ENCODE measurements at places on chromosomes 3 and 15.

- no peak for DNase-seq
Measured at GRCh38 chr15:75428152-75428551, 23.3 kb downstream of the SIN3A start.

- DNase-seq: no peak
Measured at GRCh38 chr3:68817243-68817642, 115.1 kb downstream of the TAFA4 start.

DNA sequence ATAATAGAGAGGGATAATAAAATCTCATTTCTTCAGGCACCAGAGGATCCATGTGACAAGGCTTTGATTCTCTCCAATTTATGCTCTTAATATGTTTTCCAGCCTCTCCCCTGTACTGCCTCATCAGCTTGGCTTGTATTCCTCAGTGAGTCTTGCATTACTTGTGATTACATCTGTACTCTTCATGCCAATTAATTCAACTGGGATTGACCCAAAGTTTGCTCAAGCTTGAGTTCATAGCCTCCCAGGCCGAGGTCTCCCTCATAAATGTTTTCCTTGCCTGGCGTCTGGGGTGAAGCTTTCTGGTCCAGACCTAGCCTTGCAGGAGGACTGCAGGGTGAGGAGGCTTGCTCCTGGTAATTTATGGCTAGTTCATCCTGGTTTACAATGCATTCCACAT lies 146.9 kb downstream of the CHST2 start:
- DNase-seq: no peak

DNA sequence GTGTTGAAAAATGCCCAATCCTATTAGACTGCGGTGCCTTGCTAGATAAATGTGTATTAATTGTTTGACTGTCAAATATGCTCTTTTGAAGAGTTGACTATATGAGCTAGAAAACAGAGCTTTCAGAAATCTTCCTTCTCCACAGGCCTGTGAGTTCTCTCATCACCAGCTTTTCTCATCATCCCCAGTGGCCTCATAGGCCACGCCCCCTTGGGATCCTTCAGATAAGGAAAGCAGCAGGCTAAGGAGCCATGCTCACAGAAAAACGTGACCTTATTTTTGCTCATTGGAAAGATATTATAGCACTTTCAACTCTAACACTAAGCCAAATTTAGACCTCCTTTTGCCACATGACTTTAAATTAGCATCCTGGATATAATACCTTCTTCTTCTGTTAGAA lies 514.4 kb upstream of the ARRDC4 start:
- DNase-seq: no peak

- no peak for DNase-seq
Measured at GRCh38 chr15:57122080-57122840, 203.8 kb downstream of the TCF12 start.

- DNase-seq: no peak
Measured at GRCh38 chr3:47496892-47497291, 16.6 kb downstream of the ELP6 start.

GRCh38 chr3:9097495-9097894 lies 134.2 kb upstream of the RAD18 start:
- DNase-seq: no peak

GRCh38 chr15:37054336-37054735 lies 46.0 kb downstream of the MEIS2 start:
- DNase-seq: no peak

GRCh38 chr3:183278479-183279088 lies 25.5 kb downstream of the B3GNT5 start:
- DNase-seq: no peak

DNA sequence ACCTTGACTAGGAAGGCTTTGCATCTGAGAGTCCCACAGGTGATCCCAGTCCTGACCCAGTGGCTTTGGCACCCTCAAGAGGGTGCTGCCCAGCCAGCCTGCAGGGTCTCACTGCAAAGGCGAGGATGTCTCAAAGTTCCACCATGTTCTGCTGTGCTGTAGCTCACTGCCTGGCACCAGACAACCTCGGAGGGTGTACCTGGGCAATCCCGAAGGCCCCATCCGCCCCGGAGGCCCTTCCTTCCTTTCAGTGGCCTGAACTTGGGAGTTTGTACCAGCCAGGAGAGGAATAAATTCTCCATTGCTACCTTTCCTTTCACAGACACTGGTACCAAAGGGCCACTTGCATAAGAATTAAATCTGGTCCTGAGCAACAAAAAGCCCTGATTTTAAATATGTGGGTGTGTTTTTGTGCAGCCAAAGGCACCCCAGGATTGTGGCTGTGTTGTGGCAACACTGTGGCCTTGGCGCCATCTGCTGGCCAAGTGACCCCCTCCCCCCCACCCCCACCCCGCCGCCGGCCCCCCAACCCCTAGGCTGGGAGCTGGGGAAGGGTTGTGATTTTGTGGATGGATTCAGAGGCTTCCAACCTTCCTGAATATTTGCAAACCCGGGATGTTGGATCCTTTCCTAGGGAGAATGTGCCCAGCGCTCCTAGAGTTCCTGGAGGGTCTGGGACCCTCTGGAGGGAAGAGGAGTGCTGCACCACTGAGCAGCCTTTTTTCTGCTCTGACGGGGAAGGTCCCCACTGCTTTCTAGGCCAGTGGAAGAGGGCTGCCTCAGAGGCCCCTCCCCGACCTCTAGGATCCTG lies 9.7 kb upstream of the PTPN23 start:
- DNase-seq: no peak

DNA sequence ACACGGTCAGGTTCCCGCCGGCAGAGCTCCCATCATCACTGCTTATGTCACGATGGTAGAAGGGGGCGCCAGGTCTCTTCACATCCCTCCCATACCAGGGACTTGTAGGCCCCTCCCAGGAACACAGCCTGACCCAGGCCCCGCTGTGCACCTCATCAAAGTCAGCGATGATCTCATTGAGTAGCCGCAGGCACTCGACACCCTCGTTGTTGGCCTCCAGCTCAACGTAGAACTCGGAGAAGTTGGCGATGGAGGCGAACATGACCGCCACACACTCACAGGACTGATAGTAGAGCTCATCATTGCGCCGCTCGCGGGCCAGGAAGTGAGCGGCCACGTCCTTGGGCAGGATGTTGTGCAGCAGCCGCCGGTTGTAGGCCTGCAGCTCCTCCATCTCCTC lies 89.2 kb downstream of the SEC22A start:
- no peak for DNase-seq

DNA sequence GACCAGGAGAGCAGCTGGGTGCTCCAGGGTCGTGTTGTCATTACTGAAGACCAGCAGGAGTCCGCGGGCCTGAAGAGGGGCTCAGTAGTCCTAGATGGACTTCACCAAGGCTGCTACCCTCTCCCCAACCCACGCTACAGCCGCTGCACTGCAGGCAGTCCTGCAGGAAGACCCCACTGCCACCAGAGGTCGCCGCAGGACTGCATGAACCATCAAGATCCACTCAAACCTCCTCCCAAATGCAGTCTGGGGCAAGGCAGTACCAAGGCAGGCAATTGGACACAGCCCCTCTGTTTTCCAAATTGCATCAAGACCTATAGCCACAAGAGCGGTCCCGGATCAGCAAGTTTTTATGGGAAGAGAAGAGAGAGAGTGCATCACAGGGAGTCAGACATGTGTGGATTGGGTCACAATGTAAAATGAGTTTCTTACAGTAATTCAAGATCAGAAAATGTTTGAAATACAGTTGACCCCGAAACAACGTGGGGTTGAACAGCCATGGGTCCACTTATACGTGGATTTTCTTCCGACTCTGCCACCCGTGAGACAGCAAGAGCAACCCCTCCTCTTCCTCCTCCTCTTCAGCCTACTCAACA lies 46.7 kb downstream of the DZIP1L start:
- peak; percentile 53 for DNase-seq

DNA sequence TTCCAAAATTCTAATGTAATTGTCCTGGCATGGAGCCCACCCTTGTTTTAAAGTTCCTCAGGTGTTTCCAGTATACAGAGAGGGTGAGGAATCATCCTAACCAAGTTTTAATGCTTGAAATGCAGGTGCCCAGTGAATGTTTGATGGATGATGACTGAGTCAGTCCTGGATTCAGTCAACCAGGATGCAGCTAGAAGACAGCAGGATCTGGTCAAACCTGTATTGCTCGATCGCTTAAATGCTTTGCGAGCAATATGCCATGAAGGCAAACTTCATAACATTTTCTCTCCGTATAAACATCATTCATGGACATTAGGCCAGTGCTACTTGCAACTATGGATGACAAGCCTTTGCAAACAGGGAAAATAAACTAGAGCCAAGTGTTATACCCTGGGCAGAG lies 591.2 kb downstream of the RSL24D1 start:
- no peak for DNase-seq

DNA sequence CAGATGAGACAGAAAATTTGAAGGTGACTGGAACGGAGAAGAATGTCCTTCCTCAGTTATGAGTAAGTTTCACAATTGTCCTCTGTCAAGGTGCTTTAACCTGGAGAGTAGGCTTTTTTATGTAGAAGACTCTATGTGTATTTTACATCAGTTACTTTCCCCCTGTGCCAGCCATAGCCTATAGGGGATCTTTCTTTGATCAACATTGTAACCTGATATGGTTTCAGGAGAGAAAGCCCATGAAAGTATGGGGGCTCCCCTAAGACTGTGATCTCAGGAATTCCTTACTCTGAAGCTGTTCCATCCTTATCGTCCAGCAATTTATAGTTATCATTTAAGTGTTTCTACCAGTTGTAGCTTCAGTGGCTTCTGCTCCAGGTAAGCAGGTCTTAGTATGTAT lies 1076.3 kb upstream of the EPHA6 start:
- no peak for DNase-seq

- DNase-seq: no peak
Measured at GRCh38 chr3:29871087-29871486, 590.2 kb downstream of the RBMS3 start.

DNA sequence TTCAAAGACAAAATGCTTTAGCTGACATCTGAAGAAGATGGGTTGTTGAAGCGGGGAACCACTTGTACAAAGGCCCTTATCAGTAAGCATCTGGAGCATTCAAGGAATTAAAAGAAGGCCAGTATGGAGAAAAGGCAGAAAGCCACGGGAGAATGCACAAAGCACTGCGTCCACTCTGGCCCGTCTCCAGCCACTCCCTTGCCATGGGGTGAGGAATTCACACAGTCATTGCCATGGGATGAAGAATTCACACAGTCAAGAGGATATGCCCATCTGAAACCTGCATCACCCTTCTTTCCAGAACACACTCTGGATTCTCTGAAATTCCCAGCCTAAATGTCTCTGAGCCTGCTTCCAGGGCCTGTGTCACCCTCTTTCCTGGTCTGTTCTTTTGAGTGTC lies 26.7 kb upstream of the STAG1 start:
- no peak for DNase-seq

DNA sequence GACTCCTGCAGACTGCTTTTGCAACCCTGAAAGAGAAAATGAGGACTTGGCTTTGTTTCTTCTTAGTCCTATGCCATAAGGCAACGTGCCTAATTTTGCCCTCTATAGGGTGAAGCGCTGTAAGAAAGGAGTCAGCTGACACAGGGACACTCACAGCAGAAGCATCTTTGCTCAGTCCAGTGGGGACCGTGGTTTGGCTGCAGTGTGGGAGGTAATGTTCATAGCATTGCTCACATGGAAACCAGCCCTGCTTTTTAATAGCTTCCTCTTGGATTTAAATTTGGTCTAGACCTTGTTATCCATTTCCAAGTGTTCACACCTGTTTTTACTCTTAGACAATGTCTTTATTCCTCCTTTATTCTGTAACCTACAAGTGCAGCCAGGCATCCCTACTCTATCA lies 1032.1 kb downstream of the NTRK3 start:
- no peak for DNase-seq
